ENCODE measurements at places on chromosomes 7 and 10.
A peak's percentile ranks its signal among the peaks of the same experiment; 100 is the strongest.

DNA sequence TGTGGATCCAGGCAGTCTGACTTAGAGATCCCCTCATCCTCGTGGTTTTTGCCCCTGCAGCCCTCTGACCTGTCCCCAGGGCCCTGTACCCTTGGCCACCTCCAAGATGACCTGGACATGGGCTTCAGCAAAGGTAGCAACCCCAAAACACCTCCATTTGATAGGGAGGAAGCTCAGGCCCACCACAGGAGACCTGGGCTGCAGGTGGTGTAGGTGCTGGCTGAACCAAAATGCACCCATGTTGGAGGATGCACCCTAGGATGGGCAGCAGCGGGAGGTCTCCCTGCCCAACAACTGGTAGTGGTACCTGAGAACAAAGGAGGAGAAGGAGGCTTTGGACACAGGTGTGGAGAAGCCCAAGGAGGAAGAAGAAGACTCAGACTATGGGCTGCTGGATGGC is 188.7 kb downstream of the ZNF716 start:
- DNase-seq = no peak

DNA sequence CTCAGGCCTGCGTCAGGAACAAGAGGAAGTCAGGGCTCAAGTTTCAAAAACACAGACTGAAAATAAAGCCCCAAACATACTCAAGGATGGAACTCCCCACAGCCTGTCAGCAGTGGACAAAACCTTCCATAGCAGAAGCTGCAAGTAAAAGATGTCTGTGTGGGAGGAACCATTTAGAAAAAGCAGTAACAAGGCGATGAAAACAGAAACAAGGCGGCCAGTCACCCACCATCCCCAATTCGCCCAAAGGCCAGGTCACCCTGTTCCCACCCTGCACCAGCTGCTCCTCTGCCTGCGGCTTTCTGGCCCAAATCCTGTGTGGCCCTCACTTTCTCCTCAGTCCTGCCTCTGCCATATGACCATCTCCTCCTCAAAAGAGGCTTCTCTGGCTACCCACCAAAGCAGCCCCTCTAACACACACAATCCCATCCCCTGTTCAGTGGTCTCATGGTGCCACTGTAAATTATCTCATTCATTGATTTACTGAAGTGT is 27.8 kb downstream of the KCNMA1 start:
- DNase-seq = no peak

DNA sequence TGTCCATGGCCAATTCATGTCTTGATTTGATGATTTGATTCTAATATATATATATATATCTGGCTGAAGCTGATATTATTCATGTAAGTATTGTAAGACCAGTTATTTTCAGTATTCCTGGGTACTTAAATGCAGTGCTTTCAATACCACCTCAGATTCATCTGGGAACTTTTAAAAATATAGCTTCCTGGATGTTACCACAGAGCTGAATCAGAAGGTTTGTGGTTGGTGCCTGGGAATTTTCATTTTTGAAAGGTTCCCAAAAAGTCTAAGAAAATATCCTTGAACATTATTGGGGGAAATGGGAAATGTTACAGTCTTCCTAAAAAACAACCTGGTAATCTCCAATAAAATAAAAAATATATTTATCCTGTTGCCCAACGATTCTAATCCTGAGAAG is 10.7 kb upstream of the PPP3CB start:
- peak; percentile 22 for DNase-seq

GRCh38 chr7:40492946-40493345 is 358.1 kb downstream of the SUGCT start:
- no peak for DNase-seq

- no peak for DNase-seq
Measured at GRCh38 chr7:111528331-111528730, 34.0 kb downstream of the IMMP2L start.

GRCh38 chr10:102188298-102188940 is 36.2 kb downstream of the NOLC1 start:
- DNase-seq = no peak

DNA sequence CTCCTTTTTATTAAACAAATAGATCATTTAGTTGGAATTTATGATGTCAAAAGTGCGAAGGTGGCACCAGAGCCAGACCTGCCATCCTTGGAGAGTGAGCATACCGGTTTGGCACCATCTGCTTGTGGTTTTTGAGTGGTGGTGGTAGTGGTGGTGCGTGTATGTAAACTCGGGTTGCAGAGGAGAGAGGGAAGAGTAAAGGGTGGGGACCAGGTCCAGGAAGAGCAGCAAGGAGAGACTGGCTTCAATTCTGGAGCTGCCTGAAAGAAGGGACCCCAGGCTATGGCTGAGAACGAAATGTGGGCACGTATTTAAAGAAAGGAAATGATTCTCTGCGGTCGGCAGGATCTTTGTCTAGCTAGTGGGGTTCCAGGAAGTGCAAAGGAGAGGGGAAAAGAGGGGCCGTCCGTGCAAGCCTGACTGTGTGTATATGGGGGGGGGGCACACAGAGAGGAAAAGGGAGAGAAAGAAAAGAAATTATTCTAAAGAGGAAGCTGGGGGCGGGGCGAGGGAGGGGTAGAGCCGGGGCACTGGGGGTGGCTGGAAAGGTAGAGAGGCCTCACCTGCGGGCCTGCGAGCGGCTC is 448 bp upstream of the GOLGA7B start:
- no peak for DNase-seq

Measured in hepatic stellate cell (primary cell).